Activated T-cell treated with anti-CD3 and anti-CD28 coated beads, Interleukin-2, amount 50 U/mL, for 4 hours (primary cell): ENCODE measurements at places on chromosomes 3 and 15. TPM values are rescaled to one million over a fixed set of nuclear protein-coding genes. Genes with fewer than 3 reads are reported as not detected.

The TMEM266 gene
- total RNA-seq: 0.11 TPM

The UBAP1L gene
- total RNA-seq: 5.9 TPM

The GOLGA6B gene
- not detected for total RNA-seq

The GNAT1 gene
- not detected for total RNA-seq

The CCR8 gene
- total RNA-seq: 0.40 TPM
